T-helper 22 cell (primary cell): ENCODE measurements at places on chromosomes 6 and 20.

GRCh38 chr6:45721665-45722064 lies 294.0 kb downstream of the CLIC5 start:
- no peak for DNase-seq

GRCh38 chr6:166244353-166245045 lies 63.7 kb downstream of the PRR18 start:
- DNase-seq: no peak

DNA sequence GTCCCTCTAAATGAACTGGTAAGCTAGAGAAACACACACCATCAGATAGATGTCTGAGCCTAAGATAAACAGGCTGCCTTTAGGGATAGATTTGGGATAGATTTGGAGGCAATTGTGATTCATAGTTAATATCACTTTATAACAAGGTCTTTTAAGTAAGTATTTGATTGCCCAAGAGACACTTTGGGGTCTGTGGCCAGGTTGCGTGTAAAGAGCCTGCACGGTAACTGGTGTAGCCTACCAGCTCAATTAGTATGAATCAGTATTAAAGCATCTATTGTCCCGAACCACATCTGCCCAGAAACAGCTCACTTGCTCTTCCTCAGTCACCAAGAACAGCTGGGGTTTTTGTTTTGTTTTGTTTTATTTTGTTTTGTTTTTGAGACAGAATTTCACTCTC lies 193.3 kb downstream of the SASH1 start:
- DNase-seq: no peak

DNA sequence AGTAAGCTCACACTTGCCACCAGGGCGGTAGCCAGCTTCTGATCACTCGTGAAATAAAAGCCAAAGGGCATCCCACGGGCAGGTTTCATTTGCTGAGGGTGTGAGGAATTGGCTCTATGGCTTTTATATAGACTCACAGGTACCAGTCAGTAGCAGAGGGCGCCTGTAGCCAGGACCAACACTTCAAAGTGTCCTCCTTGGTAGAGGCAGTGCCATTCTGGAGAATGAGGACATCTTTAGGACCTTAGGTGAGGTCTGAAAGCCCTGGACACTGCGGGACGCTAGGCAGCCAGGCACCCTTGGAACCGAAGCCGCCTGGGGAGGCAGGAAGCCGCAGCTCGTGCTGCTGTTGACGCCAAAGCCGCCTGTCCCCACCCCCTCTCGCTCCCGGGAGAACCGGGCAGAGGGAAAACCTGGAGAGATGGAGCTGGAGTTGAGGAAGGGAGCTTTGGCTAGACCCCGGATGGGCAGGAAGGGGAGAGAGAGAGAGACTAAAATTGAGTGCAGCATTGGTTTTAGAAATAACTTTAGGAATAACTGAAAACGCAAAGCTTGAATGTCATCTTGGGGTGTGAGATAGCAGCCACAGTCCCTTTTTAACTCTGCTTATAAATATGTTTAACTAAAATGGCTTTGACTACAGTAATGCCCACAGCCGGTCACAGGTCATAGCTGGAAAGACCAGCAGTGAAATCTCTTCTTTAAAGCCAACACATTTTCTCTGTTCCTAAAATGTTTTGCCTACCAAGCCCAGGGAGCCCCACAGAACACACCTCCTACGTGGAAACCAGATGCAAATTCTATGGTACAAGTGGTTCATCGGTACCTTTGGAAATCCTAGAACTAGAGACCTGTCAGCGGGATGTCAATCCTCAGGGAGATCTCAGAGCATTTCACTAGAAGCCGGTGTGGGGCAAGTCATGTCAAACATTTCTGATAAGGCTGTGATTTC lies 128.5 kb upstream of the CDYL start:
- no peak for DNase-seq

GRCh38 chr6:154350293-154350692 lies 6.3 kb downstream of the IPCEF1 start:
- DNase-seq: no peak

GRCh38 chr20:55934146-55934545 lies 71.2 kb downstream of the CBLN4 start:
- no peak for DNase-seq

DNA sequence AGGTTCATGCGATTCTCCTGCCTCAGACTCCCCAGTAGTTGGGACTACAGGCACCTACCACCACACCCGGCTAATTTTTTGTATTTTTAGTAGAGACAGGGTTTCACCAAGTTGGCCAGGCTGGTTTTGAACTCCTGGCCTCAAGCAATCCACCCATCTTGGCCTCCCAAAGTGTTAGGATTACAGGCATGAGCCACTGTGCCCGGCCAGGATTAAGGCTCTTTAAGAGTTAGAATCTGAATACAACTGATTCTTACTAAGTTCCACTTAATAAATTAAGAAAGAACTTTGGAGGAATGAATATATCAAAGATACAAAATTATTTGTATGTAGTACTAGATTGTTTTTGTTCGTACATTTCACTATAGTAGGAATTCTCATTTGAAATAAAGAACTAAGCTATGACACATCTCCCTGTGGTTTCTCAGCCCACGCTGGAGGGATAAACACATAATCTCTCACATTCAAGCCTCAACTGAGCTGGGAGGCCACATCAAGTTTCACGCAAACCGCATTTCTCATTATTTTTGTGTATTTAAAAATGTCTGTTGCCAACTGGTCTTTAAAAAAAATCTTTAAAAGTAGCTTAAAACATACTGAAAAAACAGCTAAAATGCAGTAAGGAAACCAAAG lies 34.2 kb downstream of the DTNBP1 start:
- no peak for DNase-seq

- DNase-seq: no peak
Measured at GRCh38 chr6:7658543-7658942, 67.4 kb upstream of the BMP6 start.

- peak; percentile 57 for DNase-seq
Measured at GRCh38 chr20:58236612-58237317, 8.3 kb upstream of the ANKRD60 start.

- no peak for DNase-seq
Measured at GRCh38 chr20:17825960-17826843, 126.4 kb downstream of the BANF2 start.

GRCh38 chr6:9204171-9204570 lies 768.8 kb upstream of the SLC35B3 start:
- no peak for DNase-seq
